ENCODE measurements at places on chromosomes 1 and 21. TPM values are rescaled to one million over a fixed set of nuclear protein-coding genes. Genes with fewer than 3 reads are reported as not detected.

Gene TMEM240
- total RNA-seq = 5.6 TPM

Gene HSD11B1
- total RNA-seq = 0.45 TPM

Gene EVA1B
- 143 TPM for total RNA-seq

Gene WDR26
- total RNA-seq = 41.8 TPM

Gene RBP7
- 1.9 TPM for total RNA-seq

Gene HSD3B1
- not detected for total RNA-seq

Gene CYP4A22
- total RNA-seq = not detected

Gene BATF3
- 0.60 TPM for total RNA-seq

Gene VWA5B1
- total RNA-seq = not detected

Gene GNG4
- under 0.01 TPM for total RNA-seq

Gene EPB41
- total RNA-seq = 8.6 TPM

Gene KCND3
- total RNA-seq = 7.3 TPM

Gene RNU1-4
- 2,564 TPM for total RNA-seq

Gene IL24
- total RNA-seq = not detected

Gene FALEC
- 0.70 TPM for total RNA-seq

Gene TRNAU1AP
- total RNA-seq = 21.5 TPM

Gene VASH2
- total RNA-seq = 0.30 TPM

Gene DR1
- total RNA-seq = 13.8 TPM

Gene AADACL4
- not detected for total RNA-seq

Gene CEP85
- total RNA-seq = 2.3 TPM

Gene CSF1
- total RNA-seq = 13.6 TPM

Gene TCP10L
- total RNA-seq = not detected

Gene CAMK1G
- total RNA-seq = under 0.01 TPM

Gene CLCA2
- 9.7 TPM for total RNA-seq

Gene DMRTA2
- 0.08 TPM for total RNA-seq

Gene ALX3
- not detected for total RNA-seq
